PC-9 (cell line): ENCODE measurements at places on chromosomes 2 and 18. TPM values are rescaled to one million over a fixed set of nuclear protein-coding genes. Genes with fewer than 3 reads are reported as not detected.

DNA sequence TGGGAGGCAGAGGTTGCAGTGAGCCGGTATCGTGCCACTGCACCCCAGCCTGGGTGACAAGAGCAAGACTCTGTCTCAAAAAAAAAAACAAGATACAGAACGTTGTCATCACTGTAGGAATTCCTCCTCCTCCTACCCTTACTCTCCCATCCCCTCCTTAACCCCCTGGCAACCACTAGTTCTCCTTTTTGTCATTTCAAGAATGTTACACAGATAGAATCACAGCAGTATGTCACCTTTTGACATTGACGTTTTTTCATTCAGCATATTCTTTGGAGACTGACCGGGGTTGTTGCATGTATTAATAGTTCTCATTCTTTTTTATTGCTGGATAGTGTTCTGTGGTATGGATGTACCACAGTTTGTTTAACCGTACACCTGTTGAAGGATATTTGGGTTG, 32.4 kb downstream of the TTLL4 start:
- H3K27ac ChIP-seq = no peak overlapping the region
- no peaks in the 10 kb centered on the region for H3K27me3 ChIP-seq
- no peak overlapping the region for H3K4me3 ChIP-seq
- peaks cover 37% of the 10 kb centered on the region for H3K36me3 ChIP-seq

GRCh38 chr2:136957044-136957443, 191.7 kb downstream of the THSD7B start:
- H3K27ac ChIP-seq = no peak overlapping the region
- H3K4me3 ChIP-seq = no peak overlapping the region
- peaks cover 4% of the 10 kb centered on the region; the same call in 1 of the 2 replicates for H3K27me3 ChIP-seq
- H3K36me3 ChIP-seq = no peaks in the 10 kb centered on the region
- no peaks in the 10 kb centered on the region for H3K4me1 ChIP-seq

SERPINB13 gene
- total RNA-seq = not detected in 2 replicates

ZC3H6 gene
- 9.1 and 10.0 TPM in 2 replicates for total RNA-seq

GRCh38 chr2:20430461-20431300, 16.2 kb upstream of the RHOB start:
- no peak overlapping the region for H3K27ac ChIP-seq
- H3K27me3 ChIP-seq = no peaks in the 10 kb centered on the region
- no peaks in the 10 kb centered on the region for H3K4me1 ChIP-seq
- no peaks in the 10 kb centered on the region for H3K36me3 ChIP-seq
- no peak for DNase-seq

- no peaks in the 10 kb centered on the region for H3K4me1 ChIP-seq
- DNase-seq = no peak
- H3K27me3 ChIP-seq = peaks cover 50% of the 10 kb centered on the region
- H3K27ac ChIP-seq = no peak overlapping the region
- no peaks in the 10 kb centered on the region for H3K36me3 ChIP-seq
Measured at GRCh38 chr2:8391584-8391983, 290.3 kb upstream of the ID2 start.

RNF25 gene
- total RNA-seq = 24.6 and 27.2 TPM in 2 replicates

DNA sequence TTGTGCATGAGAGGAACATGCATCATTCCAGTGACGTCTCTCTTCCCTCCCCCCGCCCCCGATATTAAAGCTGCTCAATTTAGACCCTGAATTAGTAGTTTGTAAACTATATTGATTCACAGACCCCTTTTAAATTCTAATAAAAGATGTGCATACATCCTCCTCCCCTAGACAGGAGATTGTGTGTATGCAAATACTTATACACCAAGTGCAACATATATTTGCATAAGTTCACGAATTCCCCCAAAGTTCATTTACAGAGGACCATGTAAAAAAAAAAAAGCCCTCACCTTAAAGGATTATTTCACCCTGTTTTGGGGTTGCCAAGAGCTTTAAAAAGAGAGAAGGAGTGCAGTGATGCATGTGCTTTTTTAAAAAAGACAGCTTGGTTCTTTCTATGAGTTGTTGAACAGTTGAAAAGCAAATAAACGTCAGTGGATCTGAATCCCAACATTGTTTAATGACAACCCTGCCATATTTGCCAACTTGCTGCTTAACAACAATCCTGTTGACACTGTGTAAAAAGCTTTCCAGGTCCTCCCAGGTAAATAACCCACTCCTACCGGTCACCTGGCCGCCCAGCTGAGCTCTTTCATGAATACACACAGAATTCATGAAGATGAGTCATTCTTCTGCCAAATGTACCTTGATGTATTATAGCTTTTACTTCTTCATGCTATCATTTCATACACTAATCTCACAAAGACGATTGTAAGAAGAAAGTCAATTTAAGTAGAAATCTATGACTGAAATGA, 211.5 kb downstream of the IKZF2 start:
- H3K27me3 ChIP-seq = no peaks in the 10 kb centered on the region
- no peaks in the 10 kb centered on the region for H3K36me3 ChIP-seq
- H3K4me1 ChIP-seq = peaks cover 24% of the 10 kb centered on the region
- peak overlapping the region; percentile 76 for H3K27ac ChIP-seq

- no peak overlapping the region for H3K4me3 ChIP-seq
- H3K27ac ChIP-seq = no peak overlapping the region
- no peaks in the 10 kb centered on the region for H3K36me3 ChIP-seq
- H3K4me1 ChIP-seq = no peaks in the 10 kb centered on the region
- peaks cover 65% of the 10 kb centered on the region for H3K27me3 ChIP-seq
- no peak for DNase-seq
Measured at GRCh38 chr2:16032282-16033031, 92.1 kb downstream of the MYCN start.

GRCh38 chr2:199128476-199129229, 329.1 kb downstream of the SATB2 start:
- H3K4me3 ChIP-seq = no peak overlapping the region
- no peaks in the 10 kb centered on the region for H3K36me3 ChIP-seq
- H3K27me3 ChIP-seq = no peaks in the 10 kb centered on the region
- H3K4me1 ChIP-seq = no peaks in the 10 kb centered on the region

DNA sequence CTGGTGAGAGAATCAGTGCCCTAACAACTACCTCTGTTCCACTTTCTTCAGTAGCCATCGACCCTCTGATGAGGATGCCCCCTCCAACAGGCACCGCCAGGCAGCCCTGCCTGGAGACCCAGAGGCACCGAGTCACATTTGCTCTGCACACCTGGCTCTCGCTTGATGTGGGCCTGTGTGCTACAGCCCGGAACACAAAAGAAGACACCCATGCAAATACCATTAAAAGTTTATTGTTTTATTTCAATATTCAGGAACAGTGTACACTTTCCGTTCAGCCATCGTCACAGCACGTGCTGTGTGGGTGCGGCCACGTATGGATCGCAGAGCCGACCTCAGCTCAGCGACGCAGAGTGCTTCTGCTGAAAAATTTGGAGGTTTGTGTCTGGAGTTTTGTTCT, 154.0 kb downstream of the MBP start:
- DNase-seq = no peak
- H3K36me3 ChIP-seq = no peaks in the 10 kb centered on the region
- H3K27ac ChIP-seq = no peak overlapping the region
- no peak overlapping the region for H3K4me3 ChIP-seq
- no peaks in the 10 kb centered on the region for H3K4me1 ChIP-seq

DNA sequence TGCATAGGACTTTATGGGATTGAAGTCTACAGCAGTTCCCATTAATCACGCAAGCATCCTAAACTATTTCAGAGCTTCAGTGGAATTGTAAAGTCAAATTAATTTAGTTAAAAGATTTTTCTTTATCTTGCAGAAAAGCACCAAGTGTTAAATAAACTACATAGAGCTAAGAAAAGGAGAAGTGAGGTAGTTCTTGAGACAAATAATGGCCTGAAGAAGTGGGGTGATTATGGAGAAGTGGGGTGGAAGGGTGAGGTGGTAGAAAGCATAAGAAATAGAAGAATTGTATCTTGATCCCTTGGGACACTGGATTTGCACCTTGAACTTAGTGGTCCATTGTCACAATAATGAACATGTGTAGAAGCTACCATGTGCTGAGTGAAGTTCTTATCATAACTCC, 121.7 kb upstream of the LINC00305 start:
- no peaks in the 10 kb centered on the region for H3K36me3 ChIP-seq
- no peaks in the 10 kb centered on the region for H3K4me1 ChIP-seq
- no peak for DNase-seq
- no peak overlapping the region for H3K4me3 ChIP-seq
- no peak overlapping the region for H3K27ac ChIP-seq
- H3K27me3 ChIP-seq = no peaks in the 10 kb centered on the region

- peaks cover 4% of the 10 kb centered on the region; the same call in 1 of the 2 replicates for H3K36me3 ChIP-seq
- H3K4me3 ChIP-seq = no peak overlapping the region
- no peaks in the 10 kb centered on the region for H3K27me3 ChIP-seq
- no peak for DNase-seq
- no peak overlapping the region for H3K27ac ChIP-seq
Measured at GRCh38 chr2:189849550-189849949, 65.3 kb downstream of the PMS1 start.

- no peaks in the 10 kb centered on the region for H3K36me3 ChIP-seq
- DNase-seq = no peak
Measured at GRCh38 chr2:126837966-126838715, 60.5 kb upstream of the TEX51 start.

DNA sequence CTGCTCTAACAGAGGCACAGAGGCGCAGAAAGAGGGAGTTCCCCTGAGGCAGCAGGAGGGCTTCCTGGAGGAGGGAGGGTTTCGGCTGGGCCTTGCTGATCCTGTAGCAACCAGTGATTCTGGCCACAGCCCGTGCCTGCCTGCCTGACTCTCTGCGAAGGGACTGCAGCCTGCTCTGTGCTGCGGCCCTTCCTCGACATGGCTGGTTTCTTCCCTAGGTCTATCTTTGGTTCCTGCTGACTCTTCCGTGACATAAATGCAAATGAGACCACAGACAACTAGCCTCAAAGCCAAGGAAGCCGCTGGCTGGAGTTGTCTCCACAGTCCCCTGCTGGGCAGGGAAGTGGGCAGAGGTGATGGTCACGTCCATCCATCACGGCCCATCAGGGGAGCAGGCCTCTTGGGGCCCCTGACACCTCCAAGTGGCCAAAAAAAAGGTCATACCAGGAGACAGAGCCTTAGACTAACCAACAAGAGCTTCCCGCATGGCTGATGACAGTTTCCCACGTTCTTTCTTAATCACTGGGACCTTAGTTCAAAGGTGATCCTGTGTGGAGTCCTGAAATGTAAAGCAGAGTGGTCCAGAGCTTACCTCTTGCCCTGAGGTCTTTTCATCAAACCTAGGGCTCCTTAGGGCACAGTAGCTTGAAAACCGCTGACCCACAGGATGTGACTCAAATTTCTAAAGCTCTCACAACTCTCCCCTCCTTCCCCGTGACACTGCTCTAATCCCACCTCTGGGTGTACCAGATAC, 55.3 kb downstream of the HS1BP3 start:
- DNase-seq = peak; percentile 25
- H3K27ac ChIP-seq = peak overlapping the region; percentile 96

GRCh38 chr2:136917411-136917881, 152.1 kb downstream of the THSD7B start:
- no peaks in the 10 kb centered on the region for H3K4me1 ChIP-seq
- no peaks in the 10 kb centered on the region for H3K36me3 ChIP-seq
- no peak for DNase-seq
- H3K27me3 ChIP-seq = no peaks in the 10 kb centered on the region
- no peak overlapping the region for H3K27ac ChIP-seq

GRCh38 chr18:55968550-55968949, 380.6 kb upstream of the TCF4 start:
- no peaks in the 10 kb centered on the region for H3K36me3 ChIP-seq
- no peak overlapping the region for H3K27ac ChIP-seq
- H3K4me3 ChIP-seq = no peak overlapping the region
- H3K4me1 ChIP-seq = no peaks in the 10 kb centered on the region
- DNase-seq = no peak

DNA sequence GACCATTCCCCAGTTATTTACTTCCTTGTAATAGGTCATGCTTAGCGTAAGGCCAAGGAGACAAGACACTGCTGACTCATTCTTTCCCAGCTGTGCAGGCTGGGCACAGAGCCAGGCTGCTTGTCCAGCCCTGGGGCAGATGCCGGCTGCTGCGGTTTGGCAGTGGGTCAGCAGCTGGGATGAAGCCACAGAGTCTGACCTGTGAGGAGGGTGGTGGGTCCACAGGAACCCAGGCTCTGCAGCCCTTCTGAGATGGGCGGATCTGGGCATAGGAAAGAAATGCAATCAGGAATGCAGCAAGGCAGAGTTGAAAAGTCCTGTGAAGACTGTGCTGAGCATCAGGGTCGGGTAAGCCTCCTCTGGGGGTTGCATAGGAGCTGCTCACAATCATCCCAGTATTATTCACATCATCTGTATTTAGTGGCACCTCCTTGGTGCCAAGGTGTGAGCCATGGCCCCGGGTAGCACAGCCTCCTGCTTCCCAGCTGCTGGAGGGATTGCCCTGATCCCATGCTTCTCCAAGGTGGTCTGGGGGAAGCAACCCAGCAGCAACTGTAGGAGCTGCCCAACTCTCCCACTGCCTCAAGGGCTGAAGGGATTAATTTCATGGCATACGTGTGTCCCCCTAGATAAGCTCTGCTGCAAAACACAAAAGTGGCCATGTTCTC, 139.0 kb downstream of the DDX1 start:
- H3K36me3 ChIP-seq = no peaks in the 10 kb centered on the region
- no peak overlapping the region for H3K27ac ChIP-seq
- H3K4me3 ChIP-seq = no peak overlapping the region
- DNase-seq = peak; percentile 84
- peaks cover 4% of the 10 kb centered on the region; the same call in 1 of the 2 replicates for H3K4me1 ChIP-seq

GRCh38 chr2:174776223-174776622, 12.0 kb upstream of the CHRNA1 start:
- no peaks in the 10 kb centered on the region for H3K27me3 ChIP-seq
- no peak overlapping the region for H3K27ac ChIP-seq
- no peaks in the 10 kb centered on the region for H3K36me3 ChIP-seq
- 0 out of 2 replicates have a peak, but pooled peaks cover 12% of the 10 kb centered on the region for H3K4me1 ChIP-seq
- no peak overlapping the region for H3K4me3 ChIP-seq

GRCh38 chr2:153873052-153874048, 1.6 kb downstream of the GALNT13 start:
- DNase-seq = peak; percentile 5
- peak overlapping the region; percentile 85 for H3K4me3 ChIP-seq
- H3K27ac ChIP-seq = no peak overlapping the region
- H3K36me3 ChIP-seq = no peaks in the 10 kb centered on the region
- no peaks in the 10 kb centered on the region for H3K27me3 ChIP-seq

TMEM169 gene
- total RNA-seq = 0.46 and 0.58 TPM in 2 replicates

GRCh38 chr2:202636213-202636513, 1.4 kb downstream of the FAM117B start:
- peak overlapping the region; percentile 55 for H3K27ac ChIP-seq
- no peaks in the 10 kb centered on the region for H3K27me3 ChIP-seq

- peaks cover 4% of the 10 kb centered on the region; the same call in 1 of the 2 replicates for H3K36me3 ChIP-seq
- no peak for DNase-seq
- H3K4me3 ChIP-seq = no peak overlapping the region
- H3K4me1 ChIP-seq = 0 out of 2 replicates have a peak, but pooled peaks cover 4% of the 10 kb centered on the region
Measured at GRCh38 chr2:68235090-68235489, 17.2 kb downstream of the PPP3R1 start.

DNA sequence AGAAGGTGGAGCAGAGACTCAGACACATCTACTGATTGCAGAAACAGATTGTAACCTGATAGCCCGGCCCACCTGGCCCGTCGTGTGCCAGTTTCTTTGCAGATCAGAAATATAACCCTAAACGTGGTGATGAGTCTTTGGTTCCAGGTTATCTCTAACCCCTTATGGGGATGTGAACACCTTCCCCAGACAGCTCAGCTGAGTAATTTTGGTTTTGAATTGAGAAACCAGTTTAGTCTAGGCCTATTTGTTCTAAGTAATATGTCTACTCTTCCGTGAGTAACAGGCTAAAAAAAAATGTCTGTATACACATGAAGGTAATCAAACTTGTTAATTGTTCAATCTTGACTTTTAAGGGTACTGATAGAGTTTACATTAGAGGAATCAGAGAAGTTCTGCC, 35.7 kb downstream of the RASGRP3 start:
- DNase-seq = no peak
- H3K4me3 ChIP-seq = no peak overlapping the region
- no peaks in the 10 kb centered on the region for H3K4me1 ChIP-seq
- no peaks in the 10 kb centered on the region for H3K36me3 ChIP-seq
